ENCODE measurements at places on chromosomes 12 and 14.

DNA sequence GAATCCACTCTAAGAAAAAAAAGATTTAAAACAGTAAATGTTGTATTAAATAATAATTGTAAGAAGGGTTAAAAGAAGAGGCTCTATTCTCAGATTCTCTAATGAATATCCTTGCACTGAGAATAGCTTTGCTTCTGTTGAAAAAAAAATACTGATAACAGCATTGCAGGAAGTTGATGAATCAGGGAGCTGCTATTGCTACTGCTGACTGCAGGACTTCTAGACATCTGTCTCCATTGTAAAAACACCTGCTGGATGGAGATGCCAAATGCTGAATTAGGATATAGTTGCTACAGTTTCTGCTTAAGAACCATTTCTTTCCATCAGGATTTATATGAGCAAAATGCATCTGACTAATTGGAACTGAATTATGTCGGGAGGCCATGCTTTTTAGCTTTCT, 50.3 kb upstream of the ANP32D start:
- no peak for DNase-seq

DNA sequence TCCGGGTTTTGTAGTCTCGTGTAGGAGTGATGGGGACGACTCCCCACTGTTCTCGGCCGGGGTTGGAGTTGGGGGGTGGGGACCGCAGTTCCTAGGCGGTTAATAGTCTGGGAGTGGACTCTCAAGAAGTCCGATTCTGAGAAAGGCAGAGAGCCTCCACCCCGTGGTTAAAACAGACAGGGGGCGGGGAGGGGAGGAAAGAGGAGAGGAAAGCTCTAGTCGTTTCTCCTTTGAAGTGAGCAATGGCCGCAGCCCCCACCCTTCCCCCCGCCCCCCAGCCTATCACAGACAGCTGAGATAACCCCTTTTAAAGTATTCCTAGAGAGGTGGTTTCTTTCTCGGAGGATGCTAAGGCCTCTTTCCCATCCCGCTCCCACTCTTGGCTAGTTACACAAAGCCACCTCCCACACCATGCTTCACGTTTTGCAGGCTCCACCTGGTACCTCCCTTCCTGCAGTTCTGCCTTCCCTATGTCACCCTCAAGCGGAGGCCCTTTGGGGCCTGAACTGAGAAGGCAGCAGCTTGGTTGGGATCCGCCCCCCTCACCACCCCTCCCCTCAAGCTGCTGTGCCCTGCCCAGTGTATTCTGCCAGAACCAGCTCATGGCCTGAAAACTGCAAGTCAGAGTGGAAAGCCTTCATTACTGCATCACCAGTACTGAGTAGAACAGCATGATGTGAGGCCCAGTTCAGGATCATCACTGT, 853 bp downstream of the USP5 start:
- DNase-seq: no peak

- DNase-seq: no peak
Observed at GRCh38 chr14:54003064-54003463, 46.4 kb upstream of the BMP4 start.

GRCh38 chr12:124831590-124831989, 32.1 kb downstream of the SCARB1 start:
- no peak for DNase-seq

Measured in NT2/D1 (cell line).